ENCODE measurements at places on chromosomes 4 and X.

DNA sequence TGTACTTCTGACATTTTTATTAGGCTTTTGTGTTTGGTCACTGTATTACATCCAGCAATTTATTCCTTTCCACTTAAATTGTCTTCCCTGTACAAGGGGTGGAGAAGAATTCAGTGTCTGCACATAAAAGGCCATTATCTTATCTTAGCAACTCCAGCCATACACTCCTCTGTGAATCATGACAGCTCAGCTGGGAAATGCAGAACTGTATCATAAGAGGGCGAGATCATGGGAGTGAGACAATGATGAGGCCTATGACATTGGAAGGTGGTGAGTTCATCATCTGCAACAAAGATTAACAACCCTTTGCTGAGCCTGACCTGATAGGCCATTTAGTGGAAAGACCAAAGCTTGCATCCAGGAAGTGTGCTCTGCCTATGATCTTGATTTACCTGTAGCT lies 33.3 kb downstream of the SLIT2 start:
- no peak for DNase-seq

DNA sequence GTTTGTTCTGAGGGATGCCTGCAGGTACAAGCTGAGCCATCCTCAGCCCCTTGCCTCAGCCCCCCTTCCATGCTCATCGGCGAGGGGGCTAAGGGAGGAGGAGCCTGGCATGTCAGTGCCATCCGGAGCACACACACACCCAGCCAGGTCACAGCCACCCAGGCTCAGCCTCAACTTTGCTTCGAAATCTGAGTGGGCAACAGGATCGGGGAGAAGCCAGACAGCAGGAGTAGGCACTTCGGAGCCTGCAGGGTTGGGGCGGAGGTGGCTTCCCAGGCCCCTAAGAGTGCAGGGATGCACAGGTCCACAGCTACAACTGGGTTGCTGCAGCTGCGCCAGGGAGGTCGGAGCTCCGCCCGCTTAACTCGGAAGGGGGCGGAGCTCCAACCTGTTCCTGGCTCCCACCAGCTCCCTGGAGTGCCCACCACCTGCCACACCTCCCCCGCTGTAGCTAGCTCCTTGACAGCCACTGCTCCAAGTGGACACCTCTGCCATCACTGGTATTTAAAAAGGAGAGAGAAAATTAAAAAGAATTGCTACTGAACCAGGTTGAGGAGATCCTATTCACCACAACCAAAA lies 192.9 kb upstream of the GALNT7 start:
- DNase-seq = no peak

GRCh38 chrX:112341598-112341997 lies 259.0 kb upstream of the TRPC5 start:
- no peak for DNase-seq

- DNase-seq = peak; percentile 79
Measured at GRCh38 chr4:5747738-5748375, 36.9 kb downstream of the EVC start.

- no peak for DNase-seq
Measured at GRCh38 chr4:137599734-137600133, 67.4 kb upstream of the PCDH18 start.

DNA sequence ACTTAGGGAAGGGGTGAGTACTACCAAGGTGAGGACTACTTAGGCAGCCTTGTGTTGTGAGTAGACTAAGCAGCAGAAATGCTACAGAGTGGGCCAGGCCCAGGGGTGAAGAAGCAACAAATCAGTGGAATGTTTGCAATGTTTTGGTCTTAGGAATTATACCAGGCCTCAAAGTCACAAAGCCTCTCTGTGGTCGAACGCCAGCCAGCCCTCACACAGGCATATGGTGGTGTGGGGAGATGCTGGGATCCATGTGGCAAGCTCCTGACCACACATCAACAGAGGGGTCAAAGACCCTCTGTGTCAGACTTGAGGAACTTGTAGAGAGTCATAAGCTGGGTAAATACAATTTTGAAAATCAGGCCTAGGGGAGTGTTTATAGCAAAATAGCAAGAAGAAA lies 153.8 kb upstream of the KLF3 start:
- DNase-seq = no peak

- DNase-seq = no peak
Measured at GRCh38 chr4:181757910-181758660, 485.1 kb upstream of the TENM3 start.

- DNase-seq = no peak
Measured at GRCh38 chr4:22500831-22501714, 14.8 kb downstream of the ADGRA3 start.

- no peak for DNase-seq
Measured at GRCh38 chrX:36909676-36910030, 98.5 kb upstream of the FAM47C start.

DNA sequence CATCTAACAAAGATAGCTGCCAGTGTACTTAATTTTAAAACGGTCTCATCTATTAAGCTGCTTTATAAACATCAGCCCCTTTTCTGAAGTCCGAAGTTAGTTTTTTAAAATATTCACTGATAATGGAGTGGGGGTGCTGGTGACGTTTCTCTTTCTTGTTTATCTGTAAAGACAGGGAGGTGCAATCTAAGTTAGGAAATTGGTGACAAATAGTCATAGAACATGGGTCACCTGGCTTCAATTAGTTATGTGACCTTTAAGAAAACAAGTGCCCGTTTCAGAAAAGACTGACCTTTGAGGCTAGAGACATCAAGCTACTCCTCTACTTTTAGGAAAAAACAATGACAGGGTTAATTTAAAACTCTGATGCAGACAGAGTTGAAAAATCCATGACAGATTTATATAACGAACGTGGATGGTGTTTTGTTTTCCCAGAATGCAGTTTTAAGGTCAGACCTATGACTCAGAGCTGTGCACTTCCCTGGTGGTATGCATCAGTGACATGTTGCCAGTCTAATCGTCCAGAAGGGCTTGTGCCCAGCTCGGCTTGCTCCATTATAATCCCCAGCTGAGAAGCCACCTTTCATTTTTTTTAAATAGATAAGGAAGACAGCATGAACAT lies 38.2 kb downstream of the FHL1 start:
- DNase-seq = no peak

- no peak for DNase-seq
Measured at GRCh38 chrX:39762266-39762841, 335.4 kb downstream of the BCOR start.

GRCh38 chrX:26722666-26723428 lies 506.9 kb downstream of the MAGEB5 start:
- no peak for DNase-seq

GRCh38 chrX:71919431-71919830 lies 8.8 kb downstream of the NHSL2 start:
- DNase-seq = no peak

DNA sequence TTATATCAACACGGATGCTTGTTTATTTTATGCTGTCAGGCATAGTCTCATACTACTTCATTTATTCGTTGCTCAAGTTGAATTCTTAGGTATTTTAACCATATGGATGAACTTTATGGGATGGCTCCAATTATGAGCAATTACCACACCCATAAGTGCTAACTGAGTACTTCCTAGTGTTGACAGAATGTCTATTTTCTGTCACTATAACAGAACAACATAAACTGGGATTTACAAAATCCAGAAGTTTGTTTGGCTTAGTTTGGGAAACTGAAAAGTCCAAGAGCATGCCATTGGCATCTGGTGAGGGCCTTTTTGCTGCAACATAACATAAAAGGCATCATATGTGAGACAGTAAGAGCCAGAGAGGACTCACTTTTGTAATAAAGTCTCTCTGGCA lies 21.0 kb downstream of the SULT1E1 start:
- no peak for DNase-seq

- DNase-seq = no peak
Measured at GRCh38 chr4:162268911-162269310, 105.1 kb upstream of the FSTL5 start.

DNA sequence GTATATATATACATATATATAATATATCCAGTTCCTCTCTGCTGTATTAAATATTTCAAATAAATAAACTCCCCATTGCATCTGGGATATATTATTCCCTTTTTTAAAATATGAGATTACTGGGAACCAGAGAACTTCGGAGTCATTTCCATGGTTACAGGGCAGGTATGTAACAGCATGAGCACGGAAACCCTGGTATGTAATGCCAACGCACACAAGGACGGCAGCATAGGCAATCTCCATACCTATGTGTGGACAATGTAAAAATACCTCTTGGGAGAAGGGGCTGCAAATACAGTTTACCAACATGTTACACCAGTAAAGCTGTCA lies 62.8 kb downstream of the NUDT10 start:
- peak; percentile 8 for DNase-seq

DNA sequence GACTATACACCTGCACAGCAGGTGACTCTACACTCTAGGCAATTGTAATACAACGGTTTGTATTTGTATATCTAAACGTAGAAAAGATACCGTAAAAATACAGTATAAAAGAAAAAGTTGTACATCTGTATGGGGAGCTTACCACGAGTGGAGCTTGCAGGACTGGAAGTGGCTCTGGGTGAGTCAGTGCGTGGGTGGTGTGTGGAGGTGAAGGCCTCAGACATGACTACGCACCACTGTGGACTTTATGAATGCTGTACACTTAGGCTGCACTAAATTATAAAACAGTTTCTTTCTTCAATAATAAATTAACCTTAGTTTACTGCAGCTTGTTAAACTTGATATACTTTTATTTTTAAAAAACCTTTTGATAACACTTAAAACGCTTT lies 85.0 kb upstream of the FAT1 start:
- DNase-seq = no peak

- DNase-seq = no peak
Measured at GRCh38 chr4:53075162-53075785, 213.2 kb downstream of the RASL11B start.

DNA sequence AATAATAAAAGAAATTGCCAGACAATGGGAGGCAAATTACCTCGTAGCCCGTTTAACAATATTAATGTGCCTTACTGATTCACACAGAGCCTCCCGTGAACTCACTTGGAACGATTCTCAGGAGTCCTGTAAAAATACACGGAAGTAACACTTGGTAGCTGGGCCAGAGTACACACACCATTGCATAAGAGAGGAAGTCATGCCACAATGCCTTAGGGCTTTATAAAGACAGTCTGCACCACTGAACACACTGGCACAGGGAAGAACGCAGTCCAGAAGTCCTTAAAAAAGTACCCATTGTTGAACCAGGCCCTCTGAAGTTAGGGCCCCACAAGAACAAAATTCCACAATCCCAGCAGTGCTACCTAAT lies 15.1 kb downstream of the SLC2A9 start:
- DNase-seq = no peak

GRCh38 chr4:135371137-135371536 lies 1169.5 kb upstream of the PABPC4L start:
- no peak for DNase-seq

- DNase-seq = no peak
Measured at GRCh38 chrX:152915541-152916241, 17.8 kb downstream of the ZNF185 start.

DNA sequence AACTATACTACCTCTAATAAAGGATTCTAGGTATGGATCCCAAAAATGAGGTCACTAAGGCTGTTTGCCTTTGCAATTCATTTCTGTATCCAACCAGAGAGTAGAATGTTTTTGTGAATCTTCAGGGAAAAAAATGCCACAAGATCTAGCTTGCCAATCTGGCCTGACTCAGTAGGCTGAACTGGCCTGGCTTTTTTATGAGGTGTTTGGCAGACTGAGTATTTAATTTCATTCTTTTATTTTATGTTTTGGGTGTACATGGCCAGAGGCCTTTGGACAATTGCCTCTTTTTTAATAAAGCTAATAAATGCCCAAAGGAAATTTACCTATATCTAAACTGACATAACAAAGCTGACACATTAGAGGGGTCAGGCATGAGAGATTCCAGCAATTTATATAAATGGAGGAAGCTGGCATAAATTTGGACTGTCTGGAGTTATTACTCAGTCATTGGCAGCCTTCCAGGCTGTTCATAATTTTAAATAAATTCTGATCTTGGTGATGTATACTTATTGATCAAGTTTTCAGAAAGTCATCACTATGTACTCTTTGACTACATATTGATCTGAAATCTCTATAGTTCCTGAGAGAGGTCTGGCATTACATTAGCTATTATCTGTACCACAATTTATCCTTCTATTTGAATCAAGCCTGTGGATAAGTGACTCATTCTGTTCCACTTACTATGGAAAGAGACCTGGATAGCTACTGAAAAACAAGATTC lies 376.4 kb upstream of the NOCT start:
- no peak for DNase-seq

- DNase-seq = no peak
Measured at GRCh38 chrX:119071381-119071780, 1.4 kb upstream of the CT47C1 start.

- no peak for DNase-seq
Measured at GRCh38 chr4:112954286-112954685, 95.2 kb upstream of the ANK2 start.

GRCh38 chrX:12949927-12950656 lies 24.8 kb upstream of the TMSB4X start:
- DNase-seq = peak; percentile 73

Measured in hindlimb muscle (tissue), 1 donor.